ENCODE measurements at places on chromosomes 5 and 9.

DNA sequence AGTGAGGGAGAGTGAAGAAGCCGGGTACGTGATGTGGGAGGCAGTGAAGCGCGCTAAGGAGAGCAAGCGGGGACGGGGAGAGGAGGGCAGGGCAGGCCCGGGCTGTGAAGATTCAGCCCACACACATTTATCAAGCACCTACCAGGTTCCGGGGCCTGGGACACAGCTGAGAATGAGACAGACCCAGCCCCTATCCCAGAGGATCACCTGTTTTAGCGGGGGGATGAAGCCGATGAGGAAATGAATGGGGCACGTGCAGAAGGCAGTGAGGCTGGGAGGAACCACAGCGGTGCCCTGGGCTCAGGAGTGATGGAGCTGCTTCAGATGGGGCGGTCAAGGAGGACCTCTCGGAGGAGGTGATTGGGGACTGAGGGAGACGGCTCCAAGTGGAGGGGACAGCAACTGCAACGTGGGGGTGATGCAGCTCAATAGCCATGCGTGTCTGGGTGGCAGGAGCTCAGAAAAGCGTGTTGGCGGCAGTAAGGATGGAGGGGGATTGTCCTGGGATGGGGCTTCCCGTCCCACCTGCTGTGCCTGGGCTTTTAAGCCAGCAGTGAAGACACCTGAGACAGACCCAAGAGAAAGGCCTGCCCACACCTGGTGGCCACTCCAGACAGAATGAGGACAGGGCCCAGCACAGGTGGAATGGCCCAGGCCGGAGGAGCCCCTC lies 77.5 kb upstream of the UNC5A start:
- no peak for DNase-seq

GRCh38 chr9:107018861-107019545 lies 156.0 kb downstream of the ZNF462 start:
- no peak for DNase-seq

DNA sequence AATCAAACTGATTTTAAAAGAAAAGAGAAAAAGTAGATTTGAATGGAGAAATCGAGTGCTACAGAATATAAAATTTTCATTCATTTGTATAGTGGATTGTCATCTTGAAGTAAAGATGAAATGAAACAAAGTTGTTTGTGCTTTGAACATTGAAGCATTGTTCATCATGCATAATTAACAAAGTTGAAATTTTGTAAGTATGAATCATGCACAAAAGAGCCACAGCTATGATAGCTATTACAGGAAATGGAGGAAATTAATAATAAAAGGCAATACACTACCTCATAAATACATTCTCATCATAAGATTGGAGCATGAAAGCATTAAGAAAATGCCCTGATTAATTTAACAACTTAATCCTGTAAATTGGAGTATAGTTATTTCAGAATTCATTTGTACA lies 153.4 kb upstream of the TLX3 start:
- DNase-seq = no peak

GRCh38 chr9:16154521-16155078 lies 601.8 kb downstream of the CCDC171 start:
- peak; percentile 66 for DNase-seq

DNA sequence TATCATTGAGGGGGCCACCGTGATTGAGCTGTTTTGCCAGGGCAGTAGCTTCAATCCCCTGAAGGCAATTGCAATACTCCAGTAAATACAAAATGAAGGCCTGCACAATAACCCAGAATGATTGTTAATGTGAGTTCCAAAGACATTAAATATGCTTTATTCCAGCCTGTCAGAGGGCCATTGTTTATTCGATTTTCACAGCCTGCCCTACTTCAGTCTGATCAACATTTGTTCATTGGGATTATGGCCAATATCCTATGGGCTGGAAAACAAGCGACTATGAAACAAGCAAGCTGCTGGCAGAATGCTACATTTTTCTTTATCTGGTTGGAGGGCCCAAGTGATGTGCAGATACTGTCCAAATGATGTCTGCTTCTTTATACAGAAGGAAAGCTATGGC lies 543.1 kb downstream of the TLE1 start:
- no peak for DNase-seq

- DNase-seq = no peak
These were observed 513.7 kb downstream of the CDK5RAP2 start for GRCh38 chr9:120066315-120066714.

- no peak for DNase-seq
These were observed 143.4 kb upstream of the OTULINL start for GRCh38 chr5:14438195-14438606.

- no peak for DNase-seq
These were observed 39.3 kb downstream of the BTNL8 start for GRCh38 chr5:180938294-180938693.

DNA sequence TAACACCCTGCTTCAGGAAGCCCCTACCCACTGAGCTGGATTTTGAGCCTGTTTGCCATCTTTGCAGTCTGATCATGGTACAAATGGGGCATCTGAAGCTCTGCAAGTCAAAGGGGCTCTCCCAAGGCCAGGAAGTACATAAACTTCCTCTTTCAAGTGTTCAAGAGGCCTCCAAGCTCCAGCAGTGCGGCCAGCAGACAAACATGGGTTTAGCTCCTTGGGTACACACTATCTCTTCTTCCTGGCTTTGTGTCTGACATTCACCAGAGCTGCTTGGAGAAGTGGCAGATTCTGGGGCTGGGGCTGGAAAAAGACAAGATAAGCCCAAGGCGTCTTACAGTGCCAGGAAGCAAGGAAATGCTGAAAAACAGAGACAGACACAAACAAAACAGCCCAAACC lies 34.1 kb downstream of the LAMC3 start:
- no peak for DNase-seq

DNA sequence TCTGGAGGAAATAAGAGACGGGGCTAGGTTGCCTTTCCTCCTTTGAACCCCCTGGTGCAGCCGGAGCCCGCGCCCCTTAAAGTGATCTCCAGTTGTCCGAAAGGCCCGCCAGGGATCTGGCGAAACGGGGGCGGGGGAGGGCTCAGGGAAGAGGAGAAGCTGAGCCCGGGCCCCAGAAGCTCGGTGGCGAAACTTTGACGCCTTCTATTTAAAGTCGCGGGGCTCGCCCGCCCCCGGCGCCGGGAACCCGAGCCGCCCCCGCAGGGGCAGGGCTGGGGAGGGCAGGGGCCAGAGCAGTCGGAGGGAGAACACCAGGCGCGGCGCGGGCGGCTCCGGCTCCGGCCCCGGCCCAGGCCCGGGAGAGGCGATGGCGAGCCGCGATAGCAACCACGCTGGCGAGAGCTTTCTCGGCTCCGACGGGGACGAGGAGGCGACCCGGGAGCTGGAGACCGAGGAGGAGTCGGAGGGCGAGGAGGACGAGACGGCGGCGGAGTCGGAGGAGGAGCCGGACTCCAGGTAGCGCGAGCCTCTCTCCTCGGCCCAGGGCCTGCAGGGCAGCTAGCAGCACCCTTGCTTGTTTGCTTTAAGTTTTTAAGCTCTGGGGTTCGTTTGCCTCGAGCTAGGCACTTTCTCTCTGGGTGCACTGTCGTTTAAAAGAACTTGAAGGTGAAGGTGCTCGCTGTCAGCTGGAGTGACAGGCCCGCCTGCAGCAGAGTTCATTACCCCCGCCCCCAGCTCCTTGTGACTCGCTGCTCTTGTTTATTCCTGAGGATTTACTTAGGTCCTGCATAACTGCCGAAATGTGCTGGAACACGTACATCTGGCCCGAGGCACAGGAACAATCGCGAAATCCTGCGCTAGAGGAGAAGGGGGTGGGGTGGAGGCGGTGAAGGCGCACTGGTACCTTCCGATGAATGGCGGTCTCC lies at the start of gene CMYA5:
TSS of gene CMYA5 (plus strand) at position 296 of the 926 bp plus-strand sequence. CDS start at position 368, 72 bp downstream.
- DNase-seq = no peak

GRCh38 chr5:10592601-10593000 lies 28.7 kb downstream of the ANKRD33B start:
- DNase-seq = no peak

DNA sequence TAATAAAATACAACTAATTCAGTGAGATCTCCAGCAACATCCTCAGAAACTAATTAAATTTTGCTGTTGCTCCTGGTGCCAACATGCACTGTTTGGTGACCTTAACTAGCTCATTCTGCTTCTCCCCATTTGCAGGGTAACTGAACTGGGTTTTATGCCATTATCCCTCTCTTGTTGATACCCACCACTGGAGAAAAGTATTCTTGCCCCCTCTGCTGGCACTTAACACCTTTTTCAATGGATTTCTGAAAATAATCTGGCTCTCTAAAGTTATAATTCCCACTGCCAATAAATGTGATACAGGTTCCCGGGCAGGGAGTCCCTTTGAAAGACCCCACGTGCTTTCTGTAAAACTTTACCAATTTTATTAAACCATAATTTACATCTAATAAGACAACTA lies 394.3 kb downstream of the OSTF1 start:
- DNase-seq = no peak

GRCh38 chr9:95431286-95431685 lies 85.5 kb downstream of the PTCH1 start:
- no peak for DNase-seq

DNA sequence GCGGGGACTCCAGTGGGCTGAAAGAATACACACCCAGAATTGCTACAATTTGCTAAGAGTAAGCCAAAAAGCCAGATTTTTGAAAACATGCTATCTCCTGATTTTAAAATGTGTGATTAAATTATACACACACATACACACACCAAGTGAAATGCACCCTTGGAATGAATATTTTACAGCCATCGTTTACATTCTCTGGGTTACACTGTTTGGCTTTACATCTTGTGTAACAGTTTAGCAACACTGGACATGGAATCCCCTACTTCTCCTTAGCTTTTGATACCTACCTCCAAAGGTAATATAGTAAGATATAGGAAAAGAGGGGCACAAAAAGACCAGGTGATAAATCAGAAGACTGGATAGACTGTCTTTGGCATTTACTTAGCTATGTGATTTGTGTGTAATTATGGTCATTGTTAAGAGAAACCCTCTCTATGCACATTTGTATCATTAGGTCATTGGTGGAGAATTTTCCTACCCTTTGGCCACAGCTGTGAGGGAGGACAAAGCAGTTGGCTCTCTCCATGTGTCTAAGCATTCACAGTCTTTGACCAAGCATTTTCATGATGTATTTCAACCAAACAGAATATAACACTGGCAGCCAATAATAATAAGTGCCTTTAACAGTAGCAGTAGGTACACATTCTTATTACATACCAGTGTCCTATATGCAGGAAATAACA lies 7.6 kb downstream of the SVEP1 start:
- DNase-seq = no peak

- DNase-seq = no peak
These were observed 31.1 kb downstream of the FGD3 start for GRCh38 chr9:92978345-92978875.

GRCh38 chr5:139757727-139758509 lies 37.7 kb upstream of the PSD2 start:
- no peak for DNase-seq

DNA sequence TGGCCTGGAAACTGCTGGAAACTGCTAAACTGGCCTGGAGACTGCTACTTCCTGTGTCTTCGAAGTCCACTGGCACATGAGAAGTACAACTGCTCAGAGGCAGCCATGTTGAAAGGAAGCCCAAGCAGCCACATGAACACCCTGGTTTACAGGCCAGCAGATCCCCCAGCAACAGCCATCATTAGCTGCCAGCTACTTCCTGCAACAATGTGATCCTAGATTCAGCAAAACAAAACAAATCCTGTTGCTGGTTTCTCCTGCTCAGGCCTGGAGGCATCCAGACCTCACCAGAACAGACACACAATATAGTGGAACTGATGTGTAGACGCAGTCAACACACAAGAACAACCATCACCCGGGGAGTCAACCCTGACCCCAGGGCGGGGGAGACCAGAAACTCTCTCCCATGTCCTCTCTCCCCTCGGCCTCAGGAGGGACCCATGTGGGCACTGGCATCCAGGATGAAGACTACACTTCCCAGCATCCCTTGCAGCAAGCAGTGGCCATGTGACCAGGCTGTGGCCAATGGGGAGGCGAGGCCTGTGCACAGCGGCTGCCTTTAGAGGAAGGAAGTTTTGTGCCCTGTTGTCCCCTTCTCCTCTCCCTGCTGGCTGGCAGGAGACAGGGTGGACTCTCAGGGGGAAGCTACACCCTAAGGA lies 9.2 kb upstream of the LCN15 start:
- DNase-seq = peak; percentile 44

- no peak for DNase-seq
These were observed 937.2 kb upstream of the DMAC1 start for GRCh38 chr9:8736805-8737204.

DNA sequence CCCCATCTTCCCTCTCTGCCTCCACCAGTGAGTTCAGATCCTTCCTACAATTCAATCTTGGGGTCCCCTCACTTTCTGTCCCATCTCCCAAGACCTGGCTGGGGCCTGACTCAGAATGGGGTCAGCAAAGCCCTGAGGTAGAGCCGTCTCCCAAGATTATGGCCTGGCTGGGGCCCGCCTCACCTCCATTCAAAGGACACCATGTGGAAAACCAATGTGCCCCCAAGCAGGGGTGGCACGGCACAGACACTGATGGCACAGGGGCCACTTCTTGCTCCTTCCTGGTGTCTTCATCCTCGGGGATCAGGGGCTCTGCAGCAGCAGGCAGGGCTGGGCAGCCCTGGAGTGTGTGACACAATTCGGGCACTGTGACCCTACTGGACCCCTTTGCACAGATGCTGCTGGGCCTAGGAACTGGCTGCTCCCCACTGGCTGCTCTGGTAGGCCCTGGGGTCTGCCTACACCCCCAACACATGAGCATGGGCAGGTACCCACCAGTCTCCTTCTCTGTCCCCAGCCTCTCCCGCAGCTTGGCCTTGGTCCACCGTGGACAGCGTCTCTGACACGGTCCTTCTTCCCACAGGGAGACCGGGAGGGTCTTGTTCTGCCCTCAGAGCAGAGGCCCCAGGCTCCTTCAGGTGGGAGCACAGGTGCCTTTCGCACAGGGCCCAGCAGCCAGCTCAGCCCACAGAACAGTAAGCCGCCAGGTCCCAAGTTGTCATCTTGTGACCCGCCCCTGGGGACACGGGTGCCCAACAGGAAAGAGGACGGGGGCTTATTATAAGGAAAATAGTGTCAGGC lies 89.5 kb downstream of the ADAMTS2 start:
- DNase-seq = no peak

- DNase-seq = peak; percentile 7
These were observed 139.5 kb upstream of the DMRTA1 start for GRCh38 chr9:22307013-22307711.

GRCh38 chr5:154352960-154353548 lies 92.7 kb upstream of the SAP30L start:
- DNase-seq = no peak

GRCh38 chr5:133610489-133611356 lies 1.6 kb downstream of the FSTL4 start:
- peak; percentile 64 for DNase-seq

GRCh38 chr9:125919565-125919964 lies 172.4 kb downstream of the PBX3 start:
- no peak for DNase-seq

DNA sequence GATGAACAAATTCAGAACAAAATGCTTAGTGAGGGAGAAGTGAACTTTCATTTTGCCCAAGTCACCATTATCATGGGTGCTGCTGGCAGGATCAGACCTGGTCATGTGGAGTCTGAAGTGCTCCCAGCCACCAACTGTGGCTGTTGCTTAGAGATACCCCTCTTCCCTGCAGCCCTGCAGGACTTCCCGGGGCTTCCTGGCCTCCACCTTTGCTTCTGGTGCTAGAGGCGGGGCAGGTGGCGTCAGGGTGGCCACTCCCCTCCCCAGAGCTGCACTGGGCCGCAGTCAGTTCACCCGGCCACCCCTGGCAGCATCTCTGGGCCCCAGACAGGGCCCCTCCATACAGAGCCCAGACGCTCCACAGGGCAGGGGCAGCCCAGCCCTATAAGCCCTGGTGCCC lies 30.0 kb upstream of the SLC12A7 start:
- no peak for DNase-seq

GRCh38 chr5:103333376-103333775 lies 74.8 kb downstream of the MACIR start:
- DNase-seq = no peak

All from activated CD4-positive, alpha-beta T cell treated with anti-CD3 and anti-CD28 coated beads for 48 hours (primary cell).